Activated naive CD4-positive, alpha-beta T cell treated with anti-CD3 and anti-CD28 coated beads for 36 hours (primary cell): ENCODE measurements at places on chromosomes 5 and 9. TPM values are rescaled to one million over a fixed set of nuclear protein-coding genes. Genes with fewer than 3 reads are reported as not detected.

Gene SEMA6A
- 0.10 TPM for total RNA-seq

Gene CCIN
- total RNA-seq: not detected

- DNase-seq: no peak
These were observed 45.7 kb upstream of the ADRB2 start for GRCh38 chr5:148780711-148781110.

DNA sequence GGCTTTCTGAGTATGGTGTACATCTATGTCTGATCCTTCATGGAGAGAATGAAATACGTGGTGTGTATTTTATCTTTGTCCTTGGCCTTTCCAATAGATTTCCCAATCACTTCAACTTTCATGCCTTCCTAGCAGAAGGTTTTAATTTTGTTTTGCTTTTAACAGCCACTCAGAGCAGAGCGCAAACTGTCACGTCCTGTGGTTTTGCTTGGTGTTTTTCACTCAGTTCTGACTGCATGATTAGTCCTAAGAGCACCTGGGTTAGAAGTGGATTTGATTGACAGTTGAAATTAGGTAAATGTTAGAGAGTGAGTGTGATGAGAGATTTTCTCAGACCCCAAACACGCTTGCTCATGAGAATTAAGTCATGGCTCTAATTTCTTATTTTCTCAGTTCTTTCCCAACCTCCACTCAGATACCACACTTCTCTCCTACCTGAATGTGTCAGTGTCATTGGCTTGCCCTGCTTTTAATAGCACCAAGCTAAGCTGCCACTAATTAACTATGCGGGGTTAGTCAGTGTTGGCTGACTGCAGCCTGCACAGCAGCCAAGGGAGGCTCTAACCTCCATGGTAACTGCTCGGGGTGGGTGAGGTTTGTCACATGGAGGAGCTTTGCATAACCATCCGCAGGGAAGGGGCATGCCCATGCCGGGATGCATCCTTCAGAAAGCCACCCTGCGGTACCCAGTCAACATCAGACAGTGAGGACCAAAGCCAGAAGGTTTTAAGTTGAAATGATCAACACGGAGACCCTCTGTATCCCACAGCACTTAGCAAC, 173.4 kb downstream of the NR3C1 start:
- peak; percentile 74 for DNase-seq

DNA sequence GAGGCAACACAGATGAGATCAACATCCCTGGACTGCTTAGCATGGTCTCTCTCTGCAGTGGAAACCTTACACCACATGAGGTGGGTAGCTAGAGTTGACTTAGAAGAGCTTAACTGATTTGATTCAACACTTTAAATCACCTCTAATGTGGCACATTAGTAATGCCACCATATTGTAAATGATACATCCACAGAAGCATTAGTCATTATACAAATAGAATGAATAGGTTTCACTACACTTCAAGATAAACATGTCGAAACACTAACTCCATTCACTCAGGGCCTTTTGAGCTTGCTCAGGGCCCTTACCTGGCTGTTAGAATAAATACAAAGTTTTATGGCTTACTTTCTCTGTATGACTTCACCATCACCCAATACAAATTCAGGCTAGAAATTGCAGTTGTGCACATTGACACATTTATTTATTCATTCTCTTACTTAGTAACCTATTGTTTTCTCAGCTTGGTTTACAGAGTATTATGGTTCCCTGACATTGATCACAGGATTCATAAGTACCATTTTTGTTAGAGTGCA, 9.3 kb upstream of the SMAD5 start:
- DNase-seq: no peak

GRCh38 chr9:134700636-134701350, 59.2 kb downstream of the COL5A1 start:
- no peak for DNase-seq
